ENCODE measurements at places on chromosomes 3 and 15.

DNA sequence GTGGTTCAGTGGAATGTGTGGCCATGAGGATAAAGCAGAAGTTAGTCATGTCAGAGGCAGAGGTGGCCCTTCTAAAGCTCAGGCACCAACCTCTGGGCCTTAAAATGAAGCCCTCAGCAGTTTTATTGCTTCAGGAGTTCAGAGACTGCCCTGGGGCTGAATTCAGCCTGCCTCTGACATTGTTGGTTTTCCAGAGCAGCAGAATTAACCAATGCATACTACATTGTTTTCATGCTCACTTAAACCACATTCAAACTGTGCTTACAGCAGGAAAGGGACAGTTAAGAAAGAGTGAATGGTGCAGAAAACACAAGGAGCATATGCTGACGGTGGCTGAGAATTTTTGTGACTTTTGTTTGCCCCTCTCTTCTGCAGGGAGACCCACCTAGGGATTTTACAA is 320.2 kb downstream of the CHST2 start:
- DNase-seq, result no peak

- no peak for DNase-seq
Measured at GRCh38 chr3:31571325-31571724, 38.6 kb downstream of the STT3B start.

DNA sequence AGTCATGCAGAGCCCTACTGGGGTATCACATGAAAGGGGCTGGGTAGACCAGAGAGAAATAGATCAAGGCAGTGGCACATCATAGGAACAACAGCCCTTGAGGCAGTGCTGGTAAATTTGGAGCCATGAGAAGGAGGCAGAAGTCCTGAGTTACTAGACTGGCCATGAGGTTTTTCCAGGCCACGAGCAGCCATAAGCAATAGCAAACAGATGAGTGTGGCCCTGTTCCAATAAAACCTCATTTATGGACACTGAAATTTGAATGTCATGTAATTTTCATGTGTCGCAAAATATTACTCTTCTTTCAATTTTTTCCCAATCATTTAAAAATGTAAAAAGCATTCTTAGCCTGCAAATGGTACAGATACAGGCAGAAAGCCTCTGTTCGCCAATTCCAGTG is 28.1 kb upstream of the LRRN1 start:
- DNase-seq, result no peak

DNA sequence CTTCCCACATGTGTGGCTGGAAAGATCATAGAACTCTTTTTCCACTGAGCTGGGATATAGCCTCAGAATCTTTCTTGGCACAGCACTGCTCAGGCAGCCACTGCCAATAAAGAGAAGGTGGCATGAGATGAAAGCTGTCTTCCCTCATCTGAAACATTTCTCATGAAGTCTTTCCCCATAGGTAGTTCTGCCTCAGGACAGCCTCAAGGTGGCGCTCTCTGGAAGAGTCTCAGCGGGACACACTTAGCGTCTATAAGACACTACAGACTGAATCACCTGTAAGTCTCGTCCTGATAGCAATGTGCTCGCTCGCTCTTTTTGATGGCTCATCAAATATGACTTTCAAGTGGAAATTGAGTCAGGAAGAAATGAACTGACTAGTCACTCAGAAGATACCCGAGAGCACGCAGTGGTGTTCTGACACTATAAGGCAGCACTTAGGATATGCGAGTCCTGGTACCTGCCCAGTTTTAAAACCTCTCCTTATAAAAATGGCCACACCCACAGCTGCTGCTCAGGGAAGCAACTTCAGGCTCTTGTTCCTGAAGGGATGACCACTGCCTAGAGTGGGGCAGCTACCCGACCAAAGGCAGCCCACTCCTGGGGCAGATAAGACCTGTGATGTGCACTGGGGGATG is 269.5 kb downstream of the SUCLG2 start:
- DNase-seq, result no peak

GRCh38 chr3:143469159-143469558 is 349.6 kb downstream of the CHST2 start:
- no peak for DNase-seq

GRCh38 chr3:67781218-67781617 is 126.8 kb upstream of the SUCLG2 start:
- DNase-seq, result no peak

GRCh38 chr15:28984421-28985315 is 98.9 kb downstream of the APBA2 start:
- no peak for DNase-seq

DNA sequence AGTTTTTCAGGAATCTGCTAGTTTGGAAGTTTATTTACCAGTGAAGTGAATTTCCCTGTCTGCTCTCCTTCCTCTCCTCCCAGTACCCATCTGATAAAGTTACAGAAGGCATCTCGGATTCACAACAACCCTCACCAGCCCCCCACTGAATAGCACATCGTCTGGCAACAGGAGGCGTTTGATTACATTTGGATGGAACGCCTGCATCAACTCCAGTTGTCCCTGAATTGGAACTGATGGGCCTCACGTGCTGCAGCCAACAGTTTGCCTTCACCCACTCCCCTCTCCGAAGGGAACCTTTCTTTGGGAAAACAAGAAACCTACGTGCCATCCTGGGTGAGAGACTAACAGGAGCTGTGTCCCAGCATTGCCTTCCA is 59.5 kb upstream of the BCL6 start:
- DNase-seq, result no peak

DNA sequence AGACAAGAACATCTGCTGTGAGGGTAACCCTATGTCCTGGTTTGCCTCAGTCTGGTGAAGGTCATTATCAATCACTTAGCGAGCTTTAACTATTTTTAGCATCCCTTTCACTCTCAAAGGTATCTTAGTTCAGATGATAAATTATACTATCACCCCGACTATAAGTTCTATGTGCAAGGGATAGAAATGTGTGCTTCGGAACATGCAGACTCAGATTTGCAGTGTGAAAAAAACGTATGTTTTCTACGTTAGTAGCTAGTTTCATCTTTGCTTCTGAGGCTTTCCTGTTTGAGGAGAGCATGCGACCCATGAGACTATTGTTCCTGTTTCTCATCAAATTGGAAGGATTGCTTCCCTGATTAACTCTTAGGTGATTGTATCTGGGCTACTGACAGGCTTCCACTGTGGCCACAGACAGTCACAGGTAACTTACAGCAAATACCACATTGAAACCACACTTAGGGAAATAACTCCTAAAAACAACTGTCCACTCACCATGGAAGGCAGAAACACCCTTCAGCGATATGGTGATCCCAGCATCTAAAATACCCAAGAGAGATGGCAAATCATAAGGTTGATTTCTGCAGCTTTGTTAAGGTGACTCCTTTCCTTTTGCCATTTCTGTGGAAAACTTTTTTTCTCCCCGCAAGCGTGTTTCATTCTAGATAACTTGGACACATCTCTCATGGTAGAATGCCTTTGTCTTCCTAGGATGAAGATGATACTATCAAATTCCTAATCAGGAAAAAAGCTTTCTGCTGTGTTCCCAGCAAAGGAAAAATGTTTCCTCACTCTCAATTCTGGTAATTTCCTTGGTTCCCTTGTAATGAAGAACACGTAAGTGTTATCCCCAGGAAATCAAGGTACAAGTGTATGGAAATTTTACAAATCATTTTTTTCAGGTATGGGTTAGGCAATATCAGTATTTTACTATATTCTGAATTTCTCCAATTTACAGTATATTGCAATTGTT is 5.2 kb downstream of the GCSAM start:
- no peak for DNase-seq

- no peak for DNase-seq
Measured at GRCh38 chr3:39712413-39713048, 96.9 kb upstream of the MYRIP start.

GRCh38 chr3:78812166-78812565 is 955.6 kb downstream of the ROBO1 start:
- DNase-seq, result no peak

DNA sequence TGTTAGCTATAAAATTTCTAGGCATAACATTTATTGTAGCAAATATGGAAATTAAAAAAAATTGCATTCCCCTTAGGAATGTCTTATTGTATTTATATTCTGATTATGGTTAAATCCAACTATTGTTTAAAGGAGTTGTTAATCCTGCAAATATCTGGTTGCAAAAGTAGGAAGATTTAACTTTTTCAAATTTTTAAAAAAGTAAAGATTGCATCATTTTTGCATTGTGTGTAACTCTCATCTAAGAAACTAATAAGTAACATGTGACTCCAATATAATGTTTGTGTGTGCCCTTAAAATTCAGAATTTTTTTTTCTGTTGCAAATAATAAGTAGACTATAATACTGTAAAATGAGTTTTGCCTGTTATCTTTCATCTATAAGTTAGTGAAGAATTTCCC is 204.1 kb upstream of the DPH6 start:
- DNase-seq, result no peak

- no peak for DNase-seq
Measured at GRCh38 chr15:89641053-89641452, 14.2 kb downstream of the KIF7 start.

- no peak for DNase-seq
Measured at GRCh38 chr3:119560160-119560559, 746 bp upstream of the CD80 start.

GRCh38 chr15:48645558-48646330 is at the start of gene FBN1:
FBN1 (minus strand) TSS chr15:48645709; CDS start chr15:48644769, 940 bp downstream.
- no peak for DNase-seq

DNA sequence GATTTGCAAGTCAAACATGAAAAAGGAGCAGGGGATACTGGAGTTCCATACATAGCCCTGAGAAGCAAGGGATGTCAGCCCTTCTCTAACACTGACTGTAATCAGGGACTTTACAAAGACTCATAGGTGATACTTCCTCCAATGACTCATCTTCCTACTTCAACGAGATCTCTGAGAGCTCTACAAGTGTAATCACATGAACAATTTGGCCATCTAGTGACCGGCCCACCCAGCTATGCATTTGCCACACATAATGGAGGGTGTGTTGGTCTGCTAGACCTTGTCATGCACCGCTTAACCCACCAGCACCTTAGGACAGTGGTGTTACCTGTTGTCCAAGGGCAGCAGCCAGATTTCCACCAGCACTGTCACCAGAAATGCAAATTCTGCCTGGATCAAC is 75.3 kb downstream of the NCEH1 start:
- DNase-seq, result no peak

DNA sequence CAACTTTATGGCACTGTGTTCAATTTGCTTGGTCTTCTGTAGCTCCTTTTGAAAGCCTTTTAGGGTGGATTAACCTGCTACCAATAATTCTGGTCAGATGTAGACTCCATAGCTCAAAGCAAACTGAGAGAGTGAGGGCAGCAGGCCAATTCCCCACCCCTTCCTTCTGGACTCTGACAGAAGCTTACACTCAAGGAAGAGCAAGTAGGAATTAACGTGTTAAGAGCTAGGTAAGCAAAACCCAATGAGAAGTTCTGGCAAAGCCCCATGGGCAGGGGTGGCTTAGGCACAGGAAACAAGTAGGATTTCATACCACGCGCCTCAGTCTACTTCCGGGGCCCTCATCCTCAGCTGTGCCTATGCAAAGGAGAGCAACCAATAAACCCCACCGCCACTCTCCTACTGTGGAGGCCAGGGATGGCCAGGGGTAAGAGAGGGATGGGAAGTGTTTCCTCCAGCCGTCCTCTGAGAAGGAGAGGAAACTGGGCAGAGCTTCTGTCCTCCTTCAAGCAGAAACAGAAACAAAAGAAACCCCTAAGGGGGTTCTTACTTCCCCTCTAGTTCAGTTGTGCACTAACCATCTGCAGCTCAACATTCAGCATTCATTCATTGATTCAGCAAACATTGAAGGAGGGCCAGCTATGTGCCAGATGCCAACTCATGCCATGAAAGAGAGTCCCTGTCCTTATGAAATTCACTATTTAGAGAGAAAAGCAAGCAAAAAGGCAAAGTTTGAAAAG is 12.6 kb downstream of the CCR5 start:
- DNase-seq, result no peak

- DNase-seq, result no peak
Measured at GRCh38 chr3:355622-356021, 159.1 kb downstream of the CHL1 start.

GRCh38 chr15:91524534-91524933 is 329.0 kb upstream of the SLCO3A1 start:
- no peak for DNase-seq

- no peak for DNase-seq
Measured at GRCh38 chr3:145087038-145087437, 1073.9 kb downstream of the PLOD2 start.

DNA sequence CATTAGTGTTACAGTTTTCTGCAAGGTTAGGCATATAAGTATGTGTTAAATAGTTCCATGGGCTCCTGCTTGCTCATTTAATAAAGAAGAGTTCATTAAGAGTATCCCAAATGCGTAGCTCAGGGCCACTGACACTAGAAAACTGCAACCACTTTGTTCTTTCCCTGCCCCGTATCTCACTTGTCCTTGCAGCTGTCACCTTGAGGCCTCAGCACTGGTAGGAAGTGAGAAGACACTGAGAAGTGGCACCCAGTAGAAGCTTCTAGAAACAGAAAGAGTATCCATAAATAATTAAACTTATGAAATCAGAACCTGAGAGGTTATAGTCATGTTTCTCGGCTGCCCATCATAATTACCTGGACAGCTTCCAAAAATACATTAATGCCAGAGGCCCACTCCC is 266.0 kb downstream of the KCNMB2 start:
- no peak for DNase-seq

GRCh38 chr3:134313847-134314587 is 60.2 kb downstream of the AMOTL2 start:
- DNase-seq, result no peak

GRCh38 chr3:12969486-12969885 is 103.7 kb downstream of the IQSEC1 start:
- DNase-seq, result no peak

- no peak for DNase-seq
Measured at GRCh38 chr3:111739311-111739911, 119.7 kb upstream of the PHLDB2 start.

DNA sequence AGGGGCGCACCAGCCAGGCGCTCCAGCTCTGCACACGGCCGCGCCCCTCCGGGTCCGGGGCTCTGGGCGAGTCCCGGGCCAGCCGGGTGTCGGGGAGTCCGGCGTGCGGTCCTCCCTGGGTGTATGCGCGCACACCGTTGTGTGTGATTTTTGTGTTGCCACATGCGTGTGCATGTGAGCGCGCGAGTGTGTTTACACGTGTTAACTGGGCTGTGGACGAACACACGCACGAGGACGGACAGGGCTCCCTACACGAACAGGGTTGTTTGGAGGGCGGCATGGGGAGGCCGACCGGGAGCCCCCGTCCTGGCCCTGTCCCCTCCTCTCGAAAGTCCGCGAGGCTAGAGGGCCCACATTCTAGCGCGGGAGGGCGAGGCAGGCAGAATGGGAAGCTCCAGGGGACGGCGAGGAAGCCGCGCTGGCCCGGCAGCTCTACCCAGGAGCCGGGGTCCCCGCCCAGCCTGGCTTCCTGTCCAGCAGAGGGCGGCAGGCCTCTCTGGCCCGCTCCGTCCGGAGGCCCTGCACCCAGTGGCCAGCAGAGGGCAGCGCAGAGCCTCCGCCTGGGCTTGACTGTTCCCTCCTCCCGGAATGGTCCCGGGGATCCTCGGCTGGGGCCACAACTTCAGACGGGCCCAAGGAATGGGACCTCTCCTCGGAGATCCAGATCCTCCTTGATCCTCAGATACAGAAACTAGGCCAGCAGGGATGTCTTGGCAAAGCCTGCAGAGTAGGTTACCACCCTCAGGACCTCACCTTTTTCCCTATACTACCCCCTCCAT is 611 bp upstream of the LINGO1 start:
- peak; percentile 34 for DNase-seq
